ENCODE measurements at places on chromosomes 5 and 9.

- DNase-seq, result no peak
Measured at GRCh38 chr5:98301547-98301946, 471.9 kb upstream of the RGMB start.

GRCh38 chr9:4973902-4974301 lies 11.2 kb upstream of the JAK2 start:
- DNase-seq, result no peak

- DNase-seq, result no peak
Measured at GRCh38 chr5:30524428-30524827, 669.1 kb upstream of the CDH6 start.

DNA sequence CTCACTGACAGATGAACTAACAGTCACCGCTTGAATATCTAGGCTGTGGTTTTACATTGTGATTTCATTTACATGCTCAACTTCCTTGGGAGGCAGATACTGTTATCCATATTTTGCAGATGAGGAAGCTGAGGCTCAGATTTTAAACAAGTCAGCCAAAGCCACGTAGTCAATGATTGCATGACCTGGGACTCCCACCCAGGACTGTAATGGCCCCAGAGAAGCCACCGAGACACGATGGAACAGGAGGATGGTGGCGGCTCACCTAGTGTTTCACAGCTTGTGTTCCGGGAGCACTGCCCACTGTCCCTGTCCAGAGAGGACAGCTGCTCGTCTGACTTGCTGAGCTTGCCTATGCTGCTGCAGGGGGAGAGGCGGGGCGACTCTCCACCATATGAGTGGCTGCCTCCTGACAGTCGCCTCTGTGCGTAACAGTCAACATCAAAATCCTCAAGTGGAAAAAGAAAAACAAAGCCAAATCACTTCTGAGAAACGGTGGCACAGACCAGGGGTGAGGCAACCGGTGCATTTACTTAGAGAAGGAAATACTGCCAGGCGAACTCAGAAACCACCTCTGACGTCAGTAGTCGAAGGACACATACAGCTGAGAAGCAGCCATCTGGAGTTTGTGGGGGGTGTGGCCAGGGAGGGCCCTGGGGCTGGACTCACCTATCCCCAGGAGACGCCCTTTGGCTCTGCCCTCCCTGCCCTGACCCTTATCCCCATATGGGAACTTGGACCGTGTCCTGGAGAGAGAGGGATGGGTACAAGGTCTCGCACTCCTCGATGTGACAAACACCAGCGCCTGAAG lies 82.5 kb downstream of the PRRT1B start:
- peak; percentile 21 for DNase-seq

DNA sequence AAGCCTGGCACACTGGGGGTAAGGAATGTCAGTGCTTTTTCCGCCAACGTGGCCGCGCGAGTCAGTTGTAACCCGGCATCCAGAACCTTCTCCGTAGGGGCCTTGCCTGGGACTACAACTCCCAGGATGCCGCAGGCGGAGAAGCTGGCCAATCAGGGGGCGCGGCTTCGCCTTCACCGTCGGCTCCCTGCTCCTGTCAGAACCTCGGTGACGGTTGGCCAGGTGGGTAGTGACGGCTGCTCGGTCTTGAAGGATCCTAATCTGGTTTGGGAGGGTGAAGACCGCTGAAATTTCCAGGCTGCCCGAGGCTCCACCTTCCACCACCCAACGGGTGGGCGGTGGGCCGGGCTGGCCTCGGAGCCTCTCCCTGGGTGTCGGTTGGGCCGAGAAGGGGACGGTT lies at the start of gene C5orf58:
Gene C5orf58 (plus strand): TSS at position 200 of the 400 bp plus-strand sequence. CDS start 1,992 bp downstream, outside the sequence.
- DNase-seq, result no peak

DNA sequence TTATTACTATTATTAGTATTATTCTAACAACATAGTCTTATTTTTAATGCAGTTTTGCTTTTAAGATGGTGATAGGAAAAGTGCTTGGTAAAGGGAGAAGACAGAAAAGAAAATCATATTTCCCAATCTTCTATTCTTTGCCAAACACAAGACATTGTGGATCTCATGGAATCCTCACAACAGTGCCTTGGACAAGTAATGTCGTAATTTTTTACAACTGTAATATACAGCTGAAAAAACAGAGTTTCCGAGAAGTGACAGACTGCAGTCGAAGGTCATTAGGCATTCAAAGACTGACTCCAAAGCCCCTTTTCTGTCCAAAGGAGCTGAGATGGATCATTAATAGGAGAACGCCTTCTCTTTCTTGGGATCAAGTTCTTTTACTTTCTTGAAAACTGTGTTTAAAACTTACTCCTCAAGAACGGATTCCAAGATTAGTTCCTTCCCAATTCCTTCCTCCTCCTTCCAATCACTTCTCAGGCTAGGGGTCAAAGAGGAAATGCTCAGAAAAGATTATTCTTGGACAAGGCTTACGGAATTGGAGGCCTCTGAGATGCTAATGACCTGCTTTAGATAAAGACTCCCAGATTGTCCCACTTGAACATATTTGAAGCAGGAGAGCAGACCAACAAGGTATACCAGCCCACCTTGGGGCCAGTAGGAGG lies 24.3 kb upstream of the TRIM32 start:
- no peak for DNase-seq

- DNase-seq, result no peak
Measured at GRCh38 chr5:110817459-110817858, 78.7 kb downstream of the SLC25A46 start.

DNA sequence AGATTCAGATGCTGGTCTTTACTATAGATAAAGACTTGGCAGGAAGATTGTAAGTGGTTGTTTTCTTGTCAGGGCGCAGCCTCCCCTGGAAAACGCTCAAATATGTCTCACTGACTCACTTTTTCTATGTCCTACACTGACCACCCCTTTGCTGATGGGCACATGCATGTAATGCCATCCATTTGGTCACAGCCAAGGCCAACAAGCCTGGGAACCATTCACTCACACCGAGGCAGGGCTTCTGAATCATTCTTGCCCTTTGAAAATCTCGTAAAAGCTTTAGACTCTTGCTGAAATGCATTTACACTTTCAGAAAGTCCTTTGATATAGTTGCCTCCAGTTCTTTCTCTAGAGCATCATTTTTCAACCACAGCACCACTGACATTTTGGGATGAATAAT lies 249.4 kb downstream of the ACTL7B start:
- DNase-seq, result no peak

DNA sequence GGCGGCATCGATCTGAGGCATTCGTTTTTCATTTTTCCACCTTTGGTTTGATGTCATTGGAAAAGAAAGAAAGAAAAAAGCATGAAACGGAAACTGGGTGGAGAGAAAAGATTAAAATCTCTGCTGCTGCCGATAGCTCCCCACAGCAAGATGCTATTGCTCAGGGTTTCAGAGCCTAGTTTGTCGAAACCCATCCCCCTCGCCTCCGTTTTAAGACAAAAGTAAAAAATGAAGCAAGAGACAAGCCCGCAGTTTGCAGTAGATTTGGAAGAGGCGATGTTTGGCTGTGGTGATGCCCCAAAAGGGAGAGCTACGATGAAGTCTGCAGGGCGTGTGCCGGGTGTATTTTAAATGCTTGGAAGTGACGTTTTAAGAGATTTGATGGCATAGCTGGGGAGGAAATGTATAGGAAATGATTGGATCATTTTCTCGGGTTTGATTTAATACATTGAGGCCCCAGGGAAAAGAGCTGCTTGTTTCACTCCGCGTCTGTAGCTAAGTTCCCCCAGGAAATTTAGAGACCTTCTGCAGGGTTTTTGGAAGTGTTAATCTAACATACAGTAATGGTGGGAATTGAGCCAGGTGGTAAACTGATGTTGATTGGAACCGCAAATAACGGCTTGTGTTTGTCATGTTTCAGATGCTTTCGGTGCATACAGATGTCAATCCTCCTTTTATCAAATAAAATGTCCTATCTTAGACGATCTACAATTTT lies 909 bp downstream of the NDFIP1 start:
- DNase-seq, result no peak

DNA sequence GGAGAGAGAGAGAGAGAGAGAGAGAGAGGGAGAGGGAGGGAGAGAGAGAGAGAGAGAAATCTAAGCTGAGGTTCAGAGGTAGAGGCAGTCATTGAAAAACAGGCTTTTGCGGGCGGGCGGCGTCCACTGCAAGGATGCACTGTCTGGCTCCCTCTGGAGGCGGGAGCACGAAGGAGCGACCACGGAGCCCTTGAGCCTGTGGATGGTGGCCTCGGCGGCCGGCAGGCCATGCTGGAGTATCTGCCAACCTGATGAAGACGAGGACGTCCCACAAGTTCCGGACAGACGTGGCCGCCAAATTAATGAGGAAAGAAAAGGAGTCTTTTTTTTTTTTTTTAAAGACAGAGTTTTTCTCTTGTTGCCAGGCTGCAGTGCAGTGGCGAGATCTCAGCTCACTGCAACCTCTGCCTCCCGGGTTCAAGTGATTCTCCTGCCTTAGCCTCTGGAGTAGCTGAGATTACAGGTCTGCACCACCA lies 2.2 kb upstream of the CCDC125 start:
- DNase-seq, result peak; percentile 41

- no peak for DNase-seq
Measured at GRCh38 chr9:108441251-108441650, 414.5 kb downstream of the ACTL7B start.

- no peak for DNase-seq
Measured at GRCh38 chr9:135480071-135480939, 723 bp downstream of the PPP1R26 start.

DNA sequence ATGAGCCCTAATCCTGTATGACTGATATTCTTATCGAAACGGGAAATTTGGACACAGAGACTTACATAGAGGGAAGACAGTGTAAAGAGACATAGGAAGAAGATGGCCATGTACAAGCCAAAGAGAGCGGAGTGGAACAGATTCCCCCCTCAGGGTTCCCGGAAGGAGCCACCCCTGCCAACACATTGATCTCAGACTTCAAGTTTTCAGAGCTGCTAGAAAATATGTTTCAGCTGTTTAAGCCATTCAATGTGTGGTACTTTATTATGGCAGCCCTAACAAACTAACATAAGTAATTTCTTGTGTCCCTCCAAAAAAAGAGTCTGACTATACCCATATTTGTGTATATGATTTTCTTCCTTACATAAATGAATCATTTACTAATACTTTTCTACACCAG lies 128.0 kb upstream of the STC2 start:
- DNase-seq, result no peak

- no peak for DNase-seq
Measured at GRCh38 chr9:92488681-92489550, 6.6 kb upstream of the ASPN start.

DNA sequence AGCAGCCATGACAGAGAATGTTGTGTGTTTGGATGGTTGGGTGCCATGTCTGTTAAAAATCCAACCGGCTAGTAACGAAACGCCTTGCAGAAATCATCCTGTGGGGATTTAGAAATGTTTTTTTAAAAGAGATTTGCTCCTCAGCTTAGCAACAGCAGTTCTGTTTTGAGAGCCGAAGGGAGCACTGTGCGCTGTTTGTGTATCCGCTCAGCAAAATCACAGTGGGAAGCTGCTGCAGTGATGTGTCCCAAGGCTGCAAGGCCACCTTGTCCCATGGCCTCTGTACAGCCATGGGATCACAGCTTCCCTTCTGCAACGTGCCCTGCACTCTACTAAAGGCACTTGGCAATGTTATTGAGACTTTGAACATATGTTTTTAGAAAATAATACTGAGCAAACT lies 40.9 kb downstream of the TRIO start:
- no peak for DNase-seq

- DNase-seq, result no peak
Measured at GRCh38 chr5:172380987-172381643, 73.2 kb downstream of the SH3PXD2B start.

Data from stimulated activated CD4-positive, alpha-beta T cell treated with anti-CD3 and anti-CD28 coated beads, Interleukin-15, amount 100 ng/mL, for 1 hour (primary cell).